GM12878 (cell line): ENCODE measurements at places on chromosomes 11 and 22. TPM values are rescaled to one million over a fixed set of nuclear protein-coding genes. Genes with fewer than 3 reads are reported as not detected.

GRCh38 chr11:44264438-44264749 is 45.5 kb downstream of the ALX4 start:
- no peak for DNase-seq

DNA sequence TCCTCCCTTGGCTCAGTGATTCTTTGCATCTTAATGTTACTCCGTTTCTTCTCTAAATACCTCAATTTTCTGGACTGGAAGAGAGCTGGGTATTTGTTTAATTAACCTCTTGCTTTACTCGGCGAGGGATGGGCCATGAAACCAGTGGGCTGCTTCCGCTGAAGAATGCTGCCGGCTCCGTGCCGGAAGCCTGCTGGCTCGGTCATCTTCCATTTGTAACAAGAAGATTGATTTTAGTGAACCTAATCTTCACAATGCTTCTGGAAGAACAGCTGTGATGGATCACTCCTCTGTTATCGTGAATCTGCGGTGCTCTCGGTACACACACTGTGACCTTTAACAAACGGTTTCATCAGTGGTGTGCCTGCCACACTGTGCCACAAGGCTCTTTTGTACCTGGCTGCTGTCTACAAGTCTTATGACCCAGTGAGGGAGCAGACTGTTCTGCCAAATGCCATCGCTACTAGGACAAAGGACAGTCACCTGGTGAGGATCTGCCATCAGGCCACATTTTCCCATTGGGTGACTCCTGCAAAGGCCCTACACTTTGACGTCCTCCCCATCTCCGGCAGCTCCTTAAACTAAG is 25.3 kb upstream of the PARVB start:
- DNase-seq: no peak

DNA sequence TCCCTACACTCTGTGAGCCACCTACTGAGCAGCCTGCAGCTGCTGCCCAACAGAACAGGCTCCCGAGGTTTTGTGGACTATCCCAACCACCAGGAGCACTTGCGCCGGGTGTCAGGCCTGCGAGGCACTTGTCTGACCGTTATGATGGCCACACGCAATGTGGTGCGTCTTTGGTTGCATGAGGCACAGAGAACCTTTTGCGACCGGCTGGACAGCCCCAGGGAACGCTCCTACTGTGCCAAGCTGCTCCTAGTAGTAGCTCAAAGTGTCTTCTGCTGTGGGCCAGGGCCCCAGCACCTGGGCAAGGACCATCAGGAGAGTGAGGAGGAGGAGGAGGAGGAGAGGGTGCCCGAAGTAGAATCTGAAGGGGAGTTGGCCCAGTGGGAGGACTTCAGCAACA is 46.4 kb downstream of the RRP8 start:
- DNase-seq: no peak

DNA sequence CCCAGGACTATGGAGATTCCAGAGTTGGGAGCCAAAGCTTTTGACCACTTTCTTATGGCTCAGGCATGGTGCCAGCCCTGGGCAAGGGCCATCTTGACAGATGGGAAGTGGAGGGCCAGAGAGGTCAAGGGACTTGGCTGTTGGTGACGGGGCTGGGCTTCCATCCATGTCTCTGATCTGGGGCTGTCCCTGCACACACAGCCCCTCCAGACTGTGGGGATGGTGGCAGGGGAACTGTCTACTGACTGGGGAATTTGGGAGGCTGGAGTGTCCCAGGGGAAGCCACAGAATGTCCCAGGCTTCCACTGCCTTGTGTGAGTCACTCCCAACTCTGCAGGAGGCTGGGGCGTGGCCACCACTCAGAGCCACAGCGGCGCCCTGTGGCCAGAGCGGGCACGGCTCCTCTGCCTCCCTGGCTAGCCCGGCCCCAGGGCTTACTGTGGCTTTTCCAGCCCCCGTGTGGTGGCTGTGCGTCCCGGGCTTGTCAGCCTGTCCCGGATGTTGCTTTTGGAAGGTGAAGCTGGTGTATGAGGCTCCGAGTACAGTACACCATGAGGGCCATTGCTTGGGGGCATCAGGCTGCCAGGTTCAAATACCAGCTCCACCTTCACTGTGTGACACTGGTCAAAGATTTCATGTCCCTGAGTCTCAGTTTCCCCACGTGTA is 19.6 kb downstream of the C22orf23 start:
- peak; percentile 28 for DNase-seq

The EIF4G2 gene
- polyA plus RNA-seq: 1,104 and 1,111 TPM in 2 replicates

DNA sequence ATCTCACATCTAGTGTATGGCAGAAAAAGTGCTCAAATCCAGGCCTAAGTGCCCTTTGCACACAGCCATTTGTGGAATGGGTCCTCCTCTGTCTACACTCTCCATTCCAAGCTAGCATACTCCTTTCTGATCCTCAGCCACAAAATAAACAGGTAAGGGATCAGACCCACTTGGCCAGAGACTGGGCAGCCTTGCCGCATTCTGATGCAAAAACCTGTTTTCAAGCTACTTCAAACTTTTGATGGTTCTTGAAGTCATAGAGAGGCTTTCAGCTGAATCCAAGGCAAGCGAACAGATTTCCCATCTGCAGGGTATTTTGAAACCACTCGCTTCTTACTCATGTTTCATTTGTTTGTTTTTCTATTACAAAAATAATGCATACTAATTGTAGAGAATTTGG is 136.6 kb upstream of the NAV2 start:
- no peak for DNase-seq

The POLR2F gene
- polyA plus RNA-seq: 218 and 226 TPM in 2 replicates

GRCh38 chr11:31531293-31531692 is 21.7 kb downstream of the ELP4 start:
- DNase-seq: no peak

The EMID1 gene
- polyA plus RNA-seq: 5.1 and 10.0 TPM in 2 replicates
